ENCODE measurements at places on chromosomes 2 and 18. TPM values are rescaled to one million over a fixed set of nuclear protein-coding genes. Genes with fewer than 3 reads are reported as not detected.

ADCYAP1 gene
- not detected for total RNA-seq

GPR45 gene
- not detected for total RNA-seq

ITGA4 gene
- total RNA-seq: 23.0 TPM

TNFRSF11A gene
- total RNA-seq: 0.49 TPM

ATP6V1B1 gene
- total RNA-seq: 3.9 TPM

DNA sequence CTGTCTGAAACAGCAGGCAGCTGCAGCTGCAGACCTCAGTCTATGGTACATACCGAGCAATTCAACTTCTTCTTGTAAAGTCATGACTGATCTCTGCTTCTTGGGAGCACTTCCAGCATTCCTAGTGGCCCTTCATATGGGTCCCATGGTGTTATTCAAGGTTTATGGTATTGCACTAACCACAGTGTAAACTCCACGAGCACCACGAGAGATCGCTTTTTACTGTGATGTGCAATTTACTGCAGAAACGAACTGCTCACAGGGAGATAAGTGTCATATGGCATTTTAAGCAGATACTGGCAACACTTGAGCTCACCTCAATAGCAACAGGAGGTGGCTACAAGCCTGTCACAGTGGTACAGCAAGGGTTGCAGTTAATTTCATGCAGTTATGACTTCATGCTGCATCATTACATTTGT lies 38.6 kb upstream of the SH3BP4 start:
- H3K4me3 ChIP-seq: no peak overlapping the region
- H3K4me1 ChIP-seq: peaks cover 8% of the 10 kb centered on the region
- no peaks in the 10 kb centered on the region for H3K36me3 ChIP-seq
- no peaks in the 10 kb centered on the region for H3K27me3 ChIP-seq

DNA sequence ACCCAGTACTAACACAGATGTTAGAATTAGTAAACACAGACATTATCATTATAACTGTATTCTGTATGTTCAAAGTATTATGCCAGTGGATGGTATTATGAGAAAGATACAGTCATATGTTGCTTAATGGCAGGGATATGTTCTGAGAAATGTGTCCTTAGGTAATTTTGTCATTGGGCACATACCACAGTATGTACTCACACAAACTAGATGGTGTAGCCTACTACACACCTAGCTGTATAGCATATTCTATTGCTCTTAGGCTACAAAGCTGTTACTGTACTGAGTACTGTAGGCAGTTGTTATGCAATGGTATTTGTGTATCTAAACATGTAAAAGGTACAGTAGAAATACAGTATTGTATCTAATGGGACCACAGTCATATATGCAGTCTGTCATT lies 53.8 kb downstream of the GTF3C3 start:
- no peak for DNase-seq
- H3K36me3 ChIP-seq: peaks cover 2% of the 10 kb centered on the region
- H3K27ac ChIP-seq: no peak overlapping the region
- no peaks in the 10 kb centered on the region for H3K4me1 ChIP-seq
- no peak overlapping the region for H3K4me3 ChIP-seq
